Colonic mucosa (tissue), 4 donors: ENCODE measurements at places on chromosomes 6 and 20. TPM values are rescaled to one million over a fixed set of nuclear protein-coding genes. Genes with fewer than 3 reads are reported as not detected.

GRCh38 chr20:14729390-14729789 is 392.0 kb upstream of the FLRT3 start:
- no peaks in the 10 kb centered on the region for H3K4me1 ChIP-seq
- no peak overlapping the region for H3K27ac ChIP-seq
- DNase-seq, result no peak
- H3K4me3 ChIP-seq, result no peak overlapping the region
- H3K36me3 ChIP-seq, result no peaks in the 10 kb centered on the region

DNA sequence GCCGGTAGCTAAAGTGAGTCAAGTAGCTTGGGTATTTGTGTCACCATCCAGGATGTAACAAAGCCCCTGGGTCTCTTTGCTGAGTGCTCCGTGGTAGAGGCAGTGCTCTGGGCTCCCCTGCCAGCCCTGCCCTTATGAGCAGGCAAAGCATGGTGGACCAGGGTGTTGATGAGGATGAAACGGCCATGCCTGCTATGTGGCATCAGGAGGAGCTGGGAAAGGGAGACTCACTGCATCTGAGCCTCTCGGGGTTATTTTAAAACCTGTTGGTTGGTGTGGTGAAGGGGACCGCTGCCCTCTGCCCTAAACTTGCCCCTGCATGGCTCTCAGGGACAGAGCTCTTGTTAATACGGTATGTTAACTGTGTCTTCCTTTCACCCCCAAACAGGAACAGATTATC is 143.1 kb downstream of the DTNBP1 start:
- no peak overlapping the region for H3K4me3 ChIP-seq
- H3K27ac ChIP-seq, result no peak overlapping the region
- H3K36me3 ChIP-seq, result no peaks in the 10 kb centered on the region
- no peaks in the 10 kb centered on the region for H3K4me1 ChIP-seq

GRCh38 chr6:101818051-101818450 is 424.5 kb downstream of the GRIK2 start:
- no peak for DNase-seq
- H3K4me1 ChIP-seq, result no peaks in the 10 kb centered on the region
- H3K4me3 ChIP-seq, result no peak overlapping the region
- no peaks in the 10 kb centered on the region for H3K36me3 ChIP-seq
- no peak overlapping the region for H3K27ac ChIP-seq

DNA sequence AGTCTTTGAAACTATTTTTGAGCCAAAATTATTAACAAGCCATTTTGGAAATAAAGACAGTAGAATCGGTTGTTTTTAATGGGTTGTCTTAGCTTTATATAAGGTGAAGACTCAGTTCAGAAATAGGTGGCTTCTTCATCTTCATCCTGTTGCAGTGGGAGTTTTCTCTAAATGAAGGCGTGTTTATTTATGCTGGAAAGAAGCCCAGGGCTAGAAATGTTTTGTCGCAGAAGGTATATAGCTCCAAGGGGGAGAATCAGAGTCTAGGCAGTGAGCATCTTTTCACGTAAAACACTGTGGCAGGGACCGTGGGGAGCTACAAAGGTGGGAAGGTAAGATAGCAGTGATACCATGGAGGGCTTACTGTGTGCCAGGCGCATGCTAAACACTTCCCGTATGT is 34.3 kb downstream of the FARS2 start:
- no peak overlapping the region for H3K4me3 ChIP-seq
- no peaks in the 10 kb centered on the region for H3K27me3 ChIP-seq
- no peak for DNase-seq
- H3K36me3 ChIP-seq, result no peaks in the 10 kb centered on the region
- H3K27ac ChIP-seq, result no peak overlapping the region
- no peaks in the 10 kb centered on the region for H3K4me1 ChIP-seq

DNA sequence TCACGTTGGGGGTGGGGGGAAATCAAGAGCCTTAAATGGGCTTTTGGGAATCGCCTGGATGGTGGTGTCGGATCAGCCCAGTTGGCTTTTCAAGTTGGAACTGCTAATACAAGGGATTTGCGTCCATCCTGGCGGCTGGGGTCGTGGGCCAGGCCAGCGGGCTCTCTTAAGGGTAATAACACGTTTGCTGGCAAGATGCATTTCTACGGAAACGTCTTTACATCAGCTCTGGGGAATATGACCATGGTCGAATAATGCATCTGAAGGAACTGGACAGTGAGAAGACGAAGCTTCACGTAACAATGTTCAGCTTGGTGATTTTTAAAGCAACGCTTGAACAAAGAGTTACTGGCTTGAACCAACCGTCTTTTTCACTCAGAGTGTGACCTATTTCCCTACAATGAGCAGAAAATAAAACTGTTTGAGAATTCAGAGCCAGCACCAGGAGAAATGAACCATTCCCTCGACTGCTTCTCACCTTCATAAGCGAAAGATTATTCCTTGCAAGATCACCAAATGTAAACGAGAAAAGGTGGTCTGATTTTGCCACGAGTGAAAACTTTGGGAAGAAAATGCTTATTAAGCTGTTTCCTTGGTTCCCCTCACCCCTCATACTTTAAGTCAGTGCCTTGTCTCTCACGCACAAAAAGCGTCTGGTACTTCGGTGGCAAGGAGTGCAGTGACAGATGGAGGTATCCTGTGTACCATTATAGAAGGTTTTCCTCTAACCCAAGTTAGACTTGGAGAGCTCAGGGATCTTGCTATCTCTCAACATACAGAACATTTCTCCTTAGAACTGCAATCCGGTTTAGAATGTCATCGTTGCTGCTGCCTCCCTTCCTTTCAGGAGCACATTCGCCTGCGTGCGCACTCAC is 1.4 kb upstream of the MARCKS start:
- no peaks in the 10 kb centered on the region for H3K27me3 ChIP-seq
- peak; percentile 53 for DNase-seq
- H3K4me1 ChIP-seq, result no peaks in the 10 kb centered on the region
- peak overlapping the region; percentile 84 for H3K4me3 ChIP-seq
- no peaks in the 10 kb centered on the region for H3K36me3 ChIP-seq

GRCh38 chr6:15048367-15048766 is 197.5 kb upstream of the JARID2 start:
- no peaks in the 10 kb centered on the region for H3K27me3 ChIP-seq
- H3K4me3 ChIP-seq, result no peak overlapping the region
- no peak for DNase-seq
- no peaks in the 10 kb centered on the region for H3K36me3 ChIP-seq

The CFAP61 gene
- 0.32 TPM for total RNA-seq

GRCh38 chr6:43639984-43640800 is 4.6 kb downstream of the MAD2L1BP start:
- H3K27me3 ChIP-seq, result no peaks in the 10 kb centered on the region
- peaks cover 15% of the 10 kb centered on the region for H3K4me1 ChIP-seq
- H3K27ac ChIP-seq, result no peak overlapping the region

DNA sequence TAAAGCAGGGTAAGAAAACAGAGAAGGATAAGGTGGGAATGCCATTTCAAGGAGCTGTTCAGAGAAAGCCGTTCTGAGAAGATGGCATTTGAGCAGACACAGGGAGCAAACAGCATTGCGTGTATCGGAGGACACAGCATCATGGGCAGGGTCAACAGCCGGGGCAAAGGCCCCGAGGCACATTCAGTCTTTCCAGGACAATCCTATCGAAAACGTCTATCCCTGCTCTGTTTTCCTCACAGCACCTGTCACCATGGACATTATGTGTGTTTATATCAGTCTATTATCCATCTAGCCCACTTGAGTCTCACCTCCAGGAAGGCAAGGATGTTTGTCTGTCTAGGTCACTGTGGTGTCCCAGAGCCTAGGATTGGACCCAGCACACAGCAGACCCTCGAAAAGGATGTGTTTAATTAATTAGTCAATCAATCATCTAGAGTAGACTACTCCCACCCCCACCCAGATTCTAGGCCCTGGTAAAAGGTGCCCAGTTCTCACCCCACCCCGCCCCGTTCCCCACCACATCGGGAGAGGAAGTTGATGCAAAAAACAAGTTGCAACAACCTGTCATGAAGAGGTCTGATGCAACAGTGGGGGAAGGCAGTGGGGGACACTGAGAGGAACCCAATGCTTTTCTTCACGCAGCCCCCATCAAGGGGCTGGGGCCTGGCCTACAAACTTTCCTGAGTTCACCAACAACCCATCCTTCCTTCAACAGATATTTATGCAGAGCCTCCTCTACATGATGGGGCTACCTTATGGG is 66.6 kb downstream of the PREX1 start:
- H3K4me1 ChIP-seq, result no peaks in the 10 kb centered on the region
- H3K36me3 ChIP-seq, result no peaks in the 10 kb centered on the region
- peak overlapping the region; percentile 41 for H3K27ac ChIP-seq
- no peaks in the 10 kb centered on the region for H3K27me3 ChIP-seq
- no peak overlapping the region for H3K4me3 ChIP-seq

DNA sequence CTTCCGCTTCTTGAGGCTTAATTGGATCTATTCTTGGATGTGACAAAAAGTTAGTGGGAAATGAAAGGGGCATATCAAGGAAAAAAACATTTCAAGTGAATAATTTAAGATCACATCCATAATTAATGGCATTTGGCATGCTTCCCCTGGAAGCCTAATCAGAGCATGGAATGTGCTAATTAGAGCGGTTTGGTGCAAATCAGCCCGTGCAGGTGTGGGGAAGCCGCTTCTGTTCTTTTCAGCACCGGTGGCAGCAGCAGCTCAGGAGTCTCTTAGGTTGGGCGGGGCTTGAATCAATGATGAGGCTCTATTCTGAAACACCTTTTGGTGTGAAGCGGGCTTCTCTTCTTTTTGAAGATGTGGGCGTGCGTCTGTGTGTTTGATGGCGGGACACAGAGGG is 301.2 kb downstream of the LRFN2 start:
- H3K36me3 ChIP-seq, result no peaks in the 10 kb centered on the region
- H3K27ac ChIP-seq, result no peak overlapping the region
- DNase-seq, result no peak
- H3K27me3 ChIP-seq, result no peaks in the 10 kb centered on the region
- no peak overlapping the region for H3K4me3 ChIP-seq
- no peaks in the 10 kb centered on the region for H3K4me1 ChIP-seq
